Activated CD4-positive, alpha-beta T cell treated with anti-CD3 and anti-CD28 coated beads for 1 hour (primary cell): ENCODE measurements at places on chromosomes 6 and 20.
A peak's percentile ranks its signal among the peaks of the same experiment; 100 is the strongest.

DNA sequence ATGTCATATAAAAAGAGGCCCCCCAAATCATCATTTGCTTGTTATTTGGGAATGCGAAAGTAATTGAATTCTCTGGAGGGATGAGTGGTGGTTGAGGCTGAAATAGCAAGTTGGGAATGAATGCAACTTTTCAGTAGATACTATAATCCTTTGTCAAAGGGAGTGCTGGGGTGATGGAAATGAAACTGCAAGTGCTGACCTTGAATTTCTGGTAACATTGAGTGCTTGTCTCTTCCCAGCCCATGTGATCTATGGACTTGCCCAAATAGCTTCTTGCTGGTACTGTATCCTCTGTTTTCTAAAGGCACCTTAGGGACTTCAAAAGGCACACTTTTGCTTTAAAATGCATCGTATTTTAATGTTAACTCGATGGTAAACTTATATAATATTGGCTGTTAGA is 14.8 kb downstream of the PAQR8 start:
- DNase-seq: no peak

- no peak for DNase-seq
Observed at GRCh38 chr6:53605543-53606235, 59.9 kb downstream of the KLHL31 start.

GRCh38 chr6:46014511-46015118 is 1.0 kb downstream of the CLIC5 start:
- no peak for DNase-seq

DNA sequence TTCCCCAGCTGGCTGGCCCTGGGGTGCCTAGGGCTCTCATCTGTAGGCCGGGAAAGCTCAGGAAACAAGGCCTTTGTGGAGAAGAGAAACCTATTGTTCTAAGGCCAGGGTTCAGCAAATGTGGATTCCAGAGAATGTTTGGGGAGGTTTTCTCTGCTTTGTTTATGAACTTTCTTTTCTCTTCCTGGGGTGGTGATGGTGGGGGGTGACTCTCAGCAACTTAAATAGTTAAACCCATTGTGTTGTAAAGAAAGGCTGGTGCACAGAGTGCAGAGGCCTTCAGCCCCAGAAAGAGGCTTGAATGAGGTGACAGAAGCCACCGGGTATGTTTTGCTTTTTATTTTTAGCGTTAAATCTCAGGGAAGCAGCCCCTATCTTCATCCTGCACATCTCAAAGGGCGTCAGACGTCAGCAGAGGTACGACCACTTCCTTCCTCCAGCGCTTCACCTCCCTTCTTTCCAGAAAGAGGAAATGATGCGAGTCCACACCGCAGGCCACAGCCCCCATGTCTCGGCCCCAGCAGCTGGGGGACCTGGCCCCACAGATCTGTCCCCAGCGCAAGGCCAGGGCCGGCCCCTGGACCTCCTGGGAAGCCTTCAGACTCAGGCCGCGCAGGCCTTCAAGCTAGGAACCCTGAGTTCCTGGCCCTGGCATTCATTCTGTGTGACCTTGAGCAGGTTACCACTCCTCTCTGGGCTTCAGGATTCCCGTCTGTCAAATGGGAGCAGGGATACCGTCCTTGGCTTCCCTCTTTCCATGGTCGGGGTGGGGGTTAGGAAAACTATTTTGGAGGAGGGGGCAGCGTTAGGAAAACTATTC is 605 bp upstream of the PPP1R16B start:
- DNase-seq: peak; percentile 48
